ENCODE measurements at places on chromosomes 5 and 9.

GRCh38 chr5:142568283-142568995, 117.5 kb downstream of the FGF1 start:
- DNase-seq: peak; percentile 58

DNA sequence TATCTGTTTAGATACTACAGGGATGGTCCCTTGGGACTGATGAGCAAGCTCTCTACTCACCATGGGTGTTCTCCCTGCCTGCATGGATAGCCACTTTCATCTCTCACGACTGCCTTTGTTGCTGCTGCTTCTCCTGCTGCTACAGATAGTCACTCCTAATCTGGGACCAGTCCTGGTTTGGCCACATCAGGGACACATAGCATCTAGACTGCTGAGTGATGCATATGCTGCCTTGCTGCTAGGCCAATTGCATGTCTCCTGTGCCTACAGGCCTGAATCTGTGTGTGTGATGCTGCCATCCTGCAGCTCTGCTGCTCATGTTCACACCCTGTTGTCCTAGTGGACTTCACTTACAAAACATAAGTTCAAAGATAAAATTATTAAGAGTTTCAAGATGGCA, 297.1 kb downstream of the HCN1 start:
- DNase-seq: no peak

GRCh38 chr5:37893434-37894134, 53.7 kb upstream of the GDNF start:
- no peak for DNase-seq

- DNase-seq: no peak
Measured at GRCh38 chr9:72905514-72906480, 47.1 kb downstream of the ALDH1A1 start.

GRCh38 chr5:40775846-40776657, 20.3 kb upstream of the TTC33 start:
- no peak for DNase-seq

GRCh38 chr5:77642738-77643653, 4.5 kb upstream of the OTP start:
- no peak for DNase-seq

DNA sequence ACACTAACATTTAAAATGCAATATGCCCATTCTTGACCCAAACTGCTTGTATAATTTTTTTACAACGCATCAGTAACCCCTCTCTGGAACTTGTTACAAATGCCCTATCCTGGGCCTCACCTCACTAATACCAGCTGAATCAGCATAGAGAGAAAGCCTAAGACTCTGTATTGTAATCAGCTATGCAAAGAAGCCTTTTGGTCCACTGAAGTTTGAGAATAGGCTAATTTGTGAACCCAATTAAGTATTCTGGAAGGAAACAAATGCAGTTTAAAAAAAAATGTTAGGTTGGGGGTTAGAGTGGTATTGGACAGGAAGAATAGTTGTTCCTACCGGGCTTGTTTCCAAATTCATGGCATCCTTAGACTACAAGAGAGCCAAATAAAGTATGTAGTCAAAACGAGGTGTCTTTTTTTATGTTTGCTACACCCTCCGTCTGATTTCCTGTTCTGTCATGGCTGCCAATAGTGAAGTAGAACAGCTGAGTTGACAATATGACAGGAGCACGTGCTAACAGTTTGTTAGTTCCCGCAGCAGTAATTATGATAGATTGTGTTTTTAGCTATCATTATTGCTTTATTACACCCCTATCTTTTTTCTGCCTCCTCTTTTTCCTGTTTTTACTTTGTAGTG, 1048.7 kb upstream of the NUDT12 start:
- no peak for DNase-seq

DNA sequence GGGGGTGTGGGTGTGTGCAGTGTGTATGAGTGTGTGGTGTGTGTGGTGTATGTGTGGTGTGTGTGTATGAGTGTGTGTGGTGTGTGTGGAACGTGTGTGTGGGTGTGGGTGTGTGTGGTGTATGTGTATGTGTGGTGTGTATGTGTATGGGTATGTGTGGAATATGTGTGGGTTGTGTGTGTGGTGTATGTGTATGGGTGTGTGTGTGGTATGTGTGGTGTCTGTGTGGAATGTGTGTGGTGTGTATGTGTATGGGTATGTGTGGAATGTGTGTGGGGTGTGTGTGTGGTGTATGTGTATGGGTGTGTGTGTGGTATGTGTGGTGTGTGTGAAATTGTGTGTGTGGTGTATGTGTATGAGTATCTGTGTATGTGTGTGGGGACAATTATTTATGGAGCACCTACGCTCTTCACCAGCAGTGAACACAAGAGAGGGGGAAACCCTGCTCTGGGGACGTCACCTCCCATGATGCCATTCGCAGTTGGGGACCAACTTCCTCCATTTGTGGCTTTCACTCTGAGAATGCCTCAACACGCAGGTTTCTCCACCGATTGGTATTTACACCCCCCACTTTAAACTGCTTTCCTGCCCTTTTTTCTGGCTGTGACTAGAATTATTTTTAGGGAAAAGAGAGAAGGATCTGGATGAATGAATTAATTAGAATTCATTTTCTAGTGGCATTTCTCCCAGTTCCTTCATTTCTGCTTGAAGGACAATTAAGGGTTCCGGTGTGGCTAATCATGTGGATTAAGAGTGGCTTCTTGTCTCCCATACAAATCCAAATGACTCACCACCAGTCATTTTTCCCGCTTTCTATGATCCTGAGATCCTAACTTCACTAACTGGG, 238.1 kb downstream of the ROR2 start:
- DNase-seq: peak; percentile 2

DNA sequence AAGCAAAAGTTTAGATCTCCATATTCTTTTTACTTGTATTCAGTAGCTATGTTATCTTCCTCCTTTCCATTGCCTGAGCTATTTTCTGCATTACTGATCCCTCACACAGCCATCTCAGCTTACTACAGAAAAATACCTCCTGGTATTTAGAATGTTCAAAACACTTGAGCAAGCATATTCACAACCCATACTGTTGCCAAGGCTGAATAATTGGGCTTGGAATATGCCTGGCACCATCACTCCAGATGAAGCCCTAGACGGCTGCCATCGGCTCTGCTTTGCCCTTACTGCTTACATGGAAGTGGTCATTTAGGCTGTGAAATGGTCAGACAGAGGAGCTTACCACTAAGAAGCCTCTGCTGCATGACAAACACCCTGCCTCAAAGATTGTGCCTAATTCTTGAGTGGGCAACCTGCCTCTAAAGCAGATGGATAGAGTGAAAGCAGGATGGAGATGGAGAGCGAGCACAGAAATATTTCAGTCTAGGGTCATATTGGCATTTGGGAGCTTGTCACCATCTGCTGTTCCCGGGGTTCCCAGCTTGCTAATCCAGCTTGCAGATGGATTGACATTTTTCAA, 92.5 kb upstream of the TAS2R1 start:
- no peak for DNase-seq

- DNase-seq: no peak
Measured at GRCh38 chr5:61182449-61182848, 20.2 kb upstream of the SMIM15 start.

- DNase-seq: no peak
Measured at GRCh38 chr5:110112348-110112747, 422.6 kb downstream of the MAN2A1 start.

GRCh38 chr5:171858303-171858702, 72.7 kb downstream of the SMIM23 start:
- no peak for DNase-seq

GRCh38 chr9:75148561-75148960, 60.2 kb downstream of the OSTF1 start:
- peak; percentile 96 for DNase-seq

DNA sequence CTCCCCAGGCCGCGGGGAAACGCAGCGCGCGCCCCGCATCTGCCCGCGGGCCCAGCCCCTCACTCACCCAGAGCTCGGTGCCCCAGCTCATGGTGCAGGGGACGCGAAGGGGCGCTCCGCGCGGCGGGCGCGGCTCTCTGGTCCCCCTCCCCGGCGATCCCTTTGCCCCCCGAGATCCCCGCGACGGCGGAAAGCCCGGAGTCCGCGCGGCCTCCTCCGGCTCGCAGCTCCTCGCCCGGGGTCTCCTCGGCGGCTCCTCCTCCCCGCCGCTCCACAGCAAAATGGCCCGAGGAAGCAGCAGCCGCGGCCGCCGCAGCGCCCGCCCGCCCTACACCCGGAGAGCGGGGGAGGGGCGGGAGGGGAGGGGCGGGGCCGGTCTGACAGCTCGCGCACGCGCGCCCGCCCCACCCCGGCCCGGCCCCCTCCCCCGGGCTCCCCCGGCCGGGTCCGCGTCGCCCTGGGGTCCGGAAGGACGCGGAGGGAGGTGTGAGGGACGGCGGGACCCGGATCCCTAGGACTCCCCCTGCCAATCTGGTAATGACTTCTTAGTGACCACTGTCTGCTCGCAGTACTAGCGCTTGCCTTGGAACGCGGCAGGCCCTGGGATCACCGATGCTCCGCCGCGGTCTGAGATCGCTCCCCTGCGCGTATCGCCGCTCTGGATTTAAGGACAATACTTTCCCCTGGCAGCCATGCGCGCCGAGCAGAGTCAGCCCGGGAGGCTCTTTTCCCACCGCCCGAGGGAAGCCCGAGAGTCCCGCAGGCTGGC, at the start of gene FNBP1:
FNBP1 (minus strand) TSS at position 305 of the 769 bp plus-strand sequence; CDS start at position 91, 214 bp downstream.
- peak; percentile 83 for DNase-seq

- DNase-seq: no peak
Measured at GRCh38 chr5:8993031-8993430, 552.8 kb downstream of the SEMA5A start.

DNA sequence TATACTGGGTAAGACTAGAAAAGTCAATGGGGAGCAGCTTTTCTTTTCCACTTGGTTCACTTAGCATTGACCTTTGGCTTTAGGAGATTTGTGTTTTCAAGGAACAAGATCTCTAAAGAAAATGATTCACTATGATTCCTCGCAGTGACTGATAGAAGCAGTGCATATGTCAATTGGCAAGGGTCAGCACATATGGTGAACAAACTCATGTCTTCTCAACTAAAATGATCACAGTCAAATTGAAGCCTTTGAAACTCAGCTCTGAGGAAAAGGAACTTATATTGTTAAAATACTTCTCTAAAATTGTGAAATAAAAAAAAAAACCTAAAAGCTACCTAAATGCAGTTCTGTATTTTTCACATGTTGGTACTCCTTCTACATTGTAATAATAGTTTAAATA, 43.2 kb upstream of the IL7R start:
- DNase-seq: no peak

- no peak for DNase-seq
Measured at GRCh38 chr5:57658018-57658417, 175.4 kb upstream of the ACTBL2 start.

GRCh38 chr9:92986176-92987119, 39.1 kb downstream of the FGD3 start:
- no peak for DNase-seq

DNA sequence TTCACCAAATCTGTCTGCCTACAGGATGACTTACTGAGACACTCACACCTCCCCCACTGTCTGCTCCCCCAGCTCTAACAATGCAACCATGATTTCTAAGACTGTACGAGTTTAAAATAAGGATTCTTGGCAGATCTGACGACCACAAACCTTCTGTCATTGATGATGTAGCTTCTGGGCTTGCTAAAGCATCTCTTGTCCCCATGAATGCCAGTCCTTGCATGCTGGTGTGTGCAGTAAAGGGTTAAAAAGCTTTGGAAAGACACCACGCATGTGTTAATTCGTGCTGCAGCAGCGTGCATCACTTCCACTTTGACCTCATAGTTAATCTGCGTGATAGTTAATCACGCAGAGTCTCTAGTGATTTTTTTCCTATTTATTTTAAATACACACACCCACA, 411 bp upstream of the GABRG2 start:
- DNase-seq: no peak

DNA sequence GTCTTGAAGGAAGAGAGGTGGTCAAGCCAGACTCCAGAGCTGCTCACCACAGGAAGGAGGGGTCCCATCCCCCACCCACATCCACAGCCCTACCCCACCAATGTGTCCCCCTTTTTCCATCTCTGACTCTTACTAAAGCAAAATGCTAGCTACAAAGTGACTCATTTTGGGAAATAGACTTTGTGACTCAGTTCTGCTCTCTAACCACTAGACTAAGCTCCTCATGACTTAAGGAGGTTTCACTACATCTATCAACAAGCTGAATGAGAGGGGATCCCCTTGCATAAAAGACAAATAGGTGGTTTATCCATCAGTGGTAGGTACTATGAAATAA, 35.1 kb upstream of the ADRB2 start:
- peak; percentile 48 for DNase-seq

GRCh38 chr9:135068776-135069415, 18.6 kb upstream of the OLFM1 start:
- DNase-seq: no peak

DNA sequence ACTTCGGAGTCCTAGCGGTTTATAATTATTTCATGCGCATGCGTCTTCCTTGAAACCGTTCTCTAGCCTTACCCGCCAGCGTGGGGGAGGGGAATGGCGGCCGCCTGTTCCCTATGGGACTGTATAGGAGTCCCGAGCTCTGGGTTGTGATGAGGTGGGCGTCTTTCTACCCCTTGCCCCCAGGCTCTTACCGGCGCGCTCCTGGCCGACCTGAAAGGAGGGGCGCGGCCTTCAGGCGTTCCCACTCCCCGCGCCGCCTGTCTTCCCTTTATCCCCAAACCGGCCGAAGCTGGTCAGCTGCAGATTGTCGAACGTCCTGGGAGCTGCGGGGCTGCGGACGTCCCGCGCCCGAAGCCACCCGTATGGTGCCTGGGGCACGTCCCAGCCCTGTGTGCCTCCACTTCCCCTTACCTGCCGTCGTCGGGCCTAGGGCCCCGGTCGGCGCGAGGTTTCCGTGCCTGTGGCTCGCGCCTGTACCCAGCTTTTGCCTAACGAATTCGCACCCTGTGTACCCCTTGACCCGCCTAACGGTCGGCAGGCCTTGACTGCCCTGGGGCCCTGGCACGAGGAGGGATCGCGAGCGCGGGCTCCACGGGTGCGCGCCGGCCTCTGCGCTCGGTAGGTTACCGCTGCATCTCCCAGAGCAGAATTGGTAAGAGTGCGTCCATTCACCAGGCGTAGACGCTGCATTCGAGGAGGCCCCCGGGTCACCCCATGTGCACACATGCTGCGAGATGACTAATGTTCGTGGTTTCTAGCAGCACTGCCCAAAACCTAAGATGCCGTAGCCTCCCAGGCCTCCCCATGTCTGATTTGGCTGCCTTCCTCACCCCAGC, 653 bp upstream of the HNRNPH1 start:
- DNase-seq: peak; percentile 90

DNA sequence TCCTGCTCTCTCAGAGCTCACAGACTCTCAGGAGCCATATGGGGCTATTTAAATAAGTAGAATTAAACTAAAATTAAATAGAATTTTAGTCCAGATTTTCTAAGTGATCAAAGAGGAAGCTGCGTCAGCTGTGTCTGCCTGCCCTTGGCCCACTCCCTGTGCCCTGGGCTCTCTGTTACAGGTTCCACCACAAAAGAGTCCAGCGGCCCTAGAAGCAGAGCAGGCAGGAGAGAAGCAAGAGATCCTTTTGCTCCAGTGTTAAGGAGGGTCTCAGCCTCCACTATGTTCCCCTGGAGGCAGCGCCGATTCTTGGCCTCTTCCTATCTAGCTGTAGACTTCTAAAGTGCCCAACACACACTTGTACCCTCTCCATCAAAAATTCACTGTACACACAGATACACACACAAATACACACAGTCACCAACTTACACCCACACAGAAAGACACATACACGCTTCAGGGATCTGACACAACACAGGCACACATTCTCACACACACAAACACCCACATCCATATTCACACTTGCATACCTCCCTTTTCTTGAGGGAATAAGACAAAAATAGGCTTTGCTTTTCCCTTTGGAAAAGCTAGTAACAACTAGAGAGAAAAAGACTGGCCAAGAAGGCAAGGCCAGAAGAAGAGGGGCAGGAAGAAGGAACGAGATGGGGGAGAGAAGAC, 5.5 kb upstream of the TNIP1 start:
- DNase-seq: no peak

- DNase-seq: no peak
Measured at GRCh38 chr5:158060212-158060611, 201.3 kb upstream of the CLINT1 start.

Data from astrocyte of the spinal cord (primary cell).